Stimulated activated CD4-positive, alpha-beta T cell treated with anti-CD3 and anti-CD28 coated beads, TNF-alpha, amount 100 ng/mL, for 1 hour (primary cell): ENCODE measurements at places on chromosomes 12 and 14.

DNA sequence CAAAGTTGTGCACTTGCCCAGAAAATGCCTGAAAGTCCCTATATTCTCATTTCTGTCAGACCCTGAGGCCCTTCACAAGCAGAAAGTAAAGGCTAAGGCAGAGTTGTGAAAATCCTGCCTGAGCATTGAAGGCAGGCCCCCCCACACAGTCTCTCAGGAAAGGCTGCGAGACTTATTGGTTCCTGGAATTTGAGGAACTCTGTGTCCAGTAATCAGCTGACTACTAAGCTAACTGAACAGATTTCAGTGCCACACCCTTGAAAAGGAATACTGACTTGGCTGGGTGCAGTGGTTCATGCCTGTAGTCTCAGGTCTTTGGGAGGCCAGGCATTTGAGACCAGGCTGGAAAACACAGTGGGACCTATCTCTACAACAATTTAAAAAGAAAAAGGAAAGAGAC lies 21.1 kb upstream of the PPP2R5E start:
- DNase-seq, result no peak

- DNase-seq, result no peak
Observed at GRCh38 chr12:71562676-71563595, 100.7 kb downstream of the ZFC3H1 start.

GRCh38 chr12:52523824-52524223 lies 3.6 kb upstream of the KRT5 start:
- DNase-seq, result no peak

DNA sequence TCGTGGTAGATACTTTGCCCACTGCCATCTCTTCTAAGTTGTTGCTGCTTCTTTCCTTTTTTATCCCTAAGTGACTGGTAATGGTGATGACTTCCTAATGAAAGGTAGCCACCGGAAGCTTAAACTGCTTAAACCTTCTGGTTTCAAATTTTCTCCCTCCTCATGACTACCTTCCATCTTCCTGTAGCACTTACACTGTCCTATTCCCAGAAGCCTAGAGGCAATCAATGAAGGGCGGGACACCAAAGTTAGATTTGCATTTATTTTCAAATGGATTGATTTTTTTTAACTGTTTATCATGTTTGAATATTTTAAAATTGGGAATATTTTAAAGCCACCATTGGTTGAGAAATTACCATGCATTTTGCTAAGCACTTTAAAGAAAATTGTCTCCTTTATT lies 64.7 kb downstream of the MSRB3 start:
- DNase-seq, result no peak

- no peak for DNase-seq
Observed at GRCh38 chr14:79333198-79333546, 878.1 kb downstream of the DIO2 start.

- no peak for DNase-seq
Observed at GRCh38 chr12:90977224-90977623, 22.2 kb upstream of the CCER1 start.

DNA sequence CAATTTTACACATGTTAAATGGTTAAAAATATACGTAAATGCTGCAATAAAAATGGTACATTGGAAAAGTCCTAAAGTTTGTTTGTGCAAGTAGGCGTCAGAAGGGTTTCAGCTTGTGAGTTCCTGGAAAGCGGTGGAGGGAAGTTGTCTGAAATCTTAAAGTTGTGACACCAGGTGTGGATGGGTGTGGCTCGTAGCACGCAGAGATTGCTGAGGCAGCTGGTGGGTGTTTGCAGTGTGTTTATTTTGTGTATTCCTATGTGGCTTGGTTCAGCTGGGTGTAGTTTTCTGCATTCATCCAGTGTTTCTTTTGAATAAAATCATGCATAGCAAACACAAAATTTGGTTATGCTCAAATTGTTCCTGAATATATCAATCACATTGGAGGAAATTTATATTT lies 136.8 kb upstream of the TBX3 start:
- DNase-seq, result no peak

DNA sequence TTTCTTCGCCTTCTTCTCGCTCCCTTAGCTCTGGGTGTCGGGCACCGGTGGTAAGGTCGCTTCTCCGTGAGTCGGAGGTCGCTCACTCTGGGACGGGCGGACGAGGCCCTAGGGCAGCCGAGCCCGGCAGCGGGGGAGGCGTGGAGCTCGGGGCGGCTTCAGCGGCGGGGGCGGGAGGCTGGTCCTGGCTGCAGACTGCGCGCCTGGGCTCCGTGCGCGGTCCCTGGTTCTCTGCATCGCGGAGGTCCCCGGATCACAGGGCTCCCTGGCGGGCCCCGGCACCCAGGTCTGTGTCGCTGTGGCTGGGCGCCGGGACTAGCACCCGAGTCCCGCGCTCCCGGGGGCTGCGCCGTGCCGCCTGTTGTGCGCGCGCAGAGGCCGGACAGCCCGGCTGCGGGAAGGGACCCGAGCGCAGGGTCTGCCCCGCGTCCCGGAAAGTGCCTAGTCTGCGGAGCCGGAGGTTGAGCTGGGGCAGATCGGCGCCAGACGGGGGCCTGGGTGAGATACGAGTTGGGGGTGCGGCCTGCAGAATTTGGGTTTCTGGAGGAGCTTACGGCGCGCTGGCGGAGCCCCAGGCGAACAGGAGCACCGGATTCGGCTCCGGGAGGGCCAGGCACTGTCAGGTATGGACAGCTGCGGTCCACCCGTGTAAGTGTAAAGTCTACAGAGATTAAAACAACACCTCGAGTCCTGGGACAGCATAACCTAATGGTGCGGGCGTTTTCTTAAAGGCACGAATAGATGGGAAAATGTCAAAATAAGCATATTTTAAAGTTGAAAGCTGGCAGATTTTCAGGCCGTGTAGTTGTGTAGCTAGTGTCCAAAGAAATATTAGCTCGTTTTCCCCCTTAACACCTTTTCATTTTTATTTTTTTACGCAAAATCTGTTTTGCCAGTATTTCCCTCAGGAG lies 713 bp downstream of the FRMD6 start:
- DNase-seq, result no peak

DNA sequence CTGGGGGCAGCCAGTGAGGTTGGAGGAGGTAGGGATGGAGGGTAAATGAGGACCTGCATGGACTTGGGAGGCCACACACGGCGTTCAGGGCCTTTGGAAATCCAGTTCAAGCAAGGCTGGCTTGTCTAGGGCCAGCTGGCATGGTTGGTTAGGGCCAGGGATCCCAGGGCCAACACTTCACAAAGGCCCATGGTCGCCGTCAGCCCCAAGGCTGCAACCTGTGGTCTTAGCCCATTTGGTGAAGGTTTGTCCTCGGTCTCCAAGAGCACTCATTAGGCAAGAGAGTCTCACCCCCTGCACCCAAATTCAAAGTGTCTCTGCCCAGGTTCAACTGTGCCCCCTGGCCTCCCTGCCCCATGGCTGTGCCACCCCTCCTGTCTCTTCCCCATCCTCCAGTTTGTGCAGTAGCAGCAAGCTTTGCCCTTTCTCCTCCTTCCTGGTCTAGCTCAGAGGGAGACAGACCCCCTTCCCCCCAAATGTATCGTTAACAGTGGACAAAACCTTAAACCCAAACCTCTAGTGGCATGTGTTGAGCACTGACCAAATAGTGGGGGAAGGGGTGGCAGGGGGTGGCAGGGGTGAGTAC lies 94.1 kb downstream of the NINJ2 start:
- no peak for DNase-seq

DNA sequence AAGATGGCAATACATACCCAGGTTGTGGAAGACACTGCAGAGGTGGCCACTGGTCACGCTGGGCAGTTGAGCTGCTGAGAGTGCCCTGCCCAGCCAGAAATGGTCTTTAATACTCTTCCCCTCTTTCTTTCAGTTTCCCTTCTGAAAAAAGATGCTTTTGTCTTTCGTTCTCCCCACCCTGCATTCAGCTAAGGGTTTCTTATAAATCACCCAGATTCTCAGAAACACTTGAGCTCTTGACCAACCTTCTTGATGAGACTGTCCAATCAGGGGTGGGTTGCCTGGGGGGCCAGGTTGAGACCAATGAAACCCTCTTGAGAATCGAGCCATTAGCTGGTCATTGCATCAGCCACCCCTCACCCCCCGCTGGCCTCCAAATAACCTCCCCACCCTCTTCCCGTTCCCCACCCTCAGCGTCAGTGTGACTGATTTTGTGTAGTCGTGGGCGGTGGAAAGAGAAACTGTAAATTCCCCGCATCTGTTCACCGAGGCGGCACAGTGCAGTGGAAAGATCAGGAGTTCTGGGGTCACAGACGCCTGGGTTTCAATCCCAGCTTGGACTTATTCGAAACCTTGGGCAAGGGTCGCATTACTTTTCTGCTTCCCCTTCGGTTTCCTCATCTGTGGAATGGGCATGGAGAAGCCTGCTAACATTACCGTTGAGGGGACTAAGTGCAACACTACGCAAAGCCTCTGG lies 52.3 kb downstream of the SLC25A47 start:
- peak; percentile 71 for DNase-seq

GRCh38 chr12:110370732-110371231 lies 32.7 kb downstream of the ANAPC7 start:
- no peak for DNase-seq

DNA sequence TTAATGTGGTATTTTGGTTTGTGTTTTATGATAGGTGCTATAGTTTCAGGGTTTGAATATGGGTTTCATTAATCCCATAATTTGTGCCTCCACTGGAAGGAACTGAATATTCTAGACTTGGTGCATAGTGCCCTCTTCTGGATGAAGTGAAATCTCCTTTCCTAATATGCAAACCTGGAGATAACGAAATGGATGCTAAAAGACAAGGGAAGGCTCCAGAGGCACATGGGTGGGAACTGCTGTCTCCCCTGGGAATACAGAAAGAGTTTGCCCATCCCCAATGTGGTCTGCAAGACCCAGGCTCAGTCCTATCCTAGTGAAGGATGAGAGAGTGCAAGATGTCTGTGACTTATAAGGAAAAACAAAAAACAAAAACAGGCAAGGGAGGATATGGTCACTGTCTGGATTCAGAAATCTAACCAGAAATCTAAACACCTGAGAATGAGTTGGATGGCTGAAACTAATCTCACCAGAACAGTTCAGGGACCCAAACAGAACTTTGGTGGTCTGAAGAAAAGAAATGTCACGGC lies 142.3 kb upstream of the TMPO start:
- DNase-seq, result no peak

DNA sequence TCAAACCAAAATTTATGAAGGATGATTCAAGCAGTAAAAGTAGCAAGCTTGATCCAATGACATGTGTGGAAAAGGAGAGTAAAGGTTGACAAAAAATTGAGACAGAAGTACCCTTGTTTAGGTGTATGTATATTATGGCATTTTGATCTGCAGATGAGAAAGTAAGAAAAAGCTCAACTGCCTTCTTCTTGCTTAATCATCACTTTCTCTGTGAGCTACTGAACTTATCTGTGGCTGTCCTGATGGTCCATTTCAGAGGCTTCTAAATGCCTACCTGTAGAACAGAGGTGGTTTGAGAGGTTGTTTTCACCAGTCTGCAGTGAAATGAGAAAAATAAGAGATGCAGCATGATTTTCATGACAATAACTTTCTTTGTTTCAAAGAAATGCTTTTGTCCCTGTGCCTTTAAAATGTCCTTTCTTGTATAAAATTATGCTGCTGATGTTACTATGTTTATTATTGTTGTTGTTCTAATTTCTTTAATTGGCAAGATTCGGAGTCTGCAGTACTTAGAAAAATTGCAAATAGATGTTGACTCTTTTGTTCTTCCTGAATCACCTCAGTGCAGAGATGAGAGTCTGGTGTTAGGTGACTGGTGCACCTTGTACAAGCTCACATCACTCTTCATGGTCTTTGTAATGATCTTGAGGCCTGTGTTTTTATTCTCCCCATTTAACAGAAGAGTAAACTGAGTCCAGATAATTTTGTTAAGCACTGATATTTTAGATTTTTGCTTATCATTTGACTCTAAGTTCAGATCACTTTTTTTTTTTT lies 821.9 kb downstream of the VRK1 start:
- DNase-seq, result no peak

GRCh38 chr14:89139404-89140247 lies 277.4 kb downstream of the FOXN3 start:
- no peak for DNase-seq

DNA sequence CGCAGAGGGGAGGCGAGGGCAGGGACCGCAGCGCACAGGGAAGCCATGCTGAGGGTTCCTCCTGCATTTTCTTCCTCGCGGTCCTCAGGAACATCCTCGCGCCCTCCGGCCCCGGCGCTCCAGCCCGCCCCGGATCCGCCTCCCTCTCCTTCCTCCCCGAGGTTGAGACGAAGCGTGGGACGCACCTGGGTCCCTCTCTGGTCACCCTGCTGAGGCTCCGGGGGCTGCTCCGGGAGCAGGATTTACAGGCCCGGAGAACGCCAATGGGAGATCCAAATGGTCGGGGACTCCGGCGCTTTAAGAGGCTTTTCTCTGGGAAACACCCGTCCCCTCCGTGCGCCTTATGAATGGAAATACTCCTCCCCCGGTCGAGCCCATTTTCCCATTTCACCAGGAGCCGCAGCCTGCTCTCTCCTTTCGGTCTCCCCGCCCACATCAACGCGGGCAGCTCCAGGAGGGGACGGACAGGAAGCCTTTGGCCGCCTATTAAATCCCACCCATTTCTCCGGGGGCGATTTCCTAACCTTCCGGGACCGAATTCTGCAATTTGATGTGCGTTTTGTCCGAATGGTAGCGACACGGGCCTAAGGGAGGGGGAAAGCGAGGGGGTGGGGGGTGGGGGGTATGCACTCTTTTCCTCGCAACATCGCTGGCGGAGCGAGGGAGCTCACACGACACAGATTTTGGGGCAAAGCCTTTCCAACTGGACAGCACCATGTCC lies at the start of gene UNC79:
Gene UNC79, plus strand, starts transcription at position 625 of the 721 bp plus-strand sequence. Its CDS starts 91 bp downstream, at position 716.
- no peak for DNase-seq

DNA sequence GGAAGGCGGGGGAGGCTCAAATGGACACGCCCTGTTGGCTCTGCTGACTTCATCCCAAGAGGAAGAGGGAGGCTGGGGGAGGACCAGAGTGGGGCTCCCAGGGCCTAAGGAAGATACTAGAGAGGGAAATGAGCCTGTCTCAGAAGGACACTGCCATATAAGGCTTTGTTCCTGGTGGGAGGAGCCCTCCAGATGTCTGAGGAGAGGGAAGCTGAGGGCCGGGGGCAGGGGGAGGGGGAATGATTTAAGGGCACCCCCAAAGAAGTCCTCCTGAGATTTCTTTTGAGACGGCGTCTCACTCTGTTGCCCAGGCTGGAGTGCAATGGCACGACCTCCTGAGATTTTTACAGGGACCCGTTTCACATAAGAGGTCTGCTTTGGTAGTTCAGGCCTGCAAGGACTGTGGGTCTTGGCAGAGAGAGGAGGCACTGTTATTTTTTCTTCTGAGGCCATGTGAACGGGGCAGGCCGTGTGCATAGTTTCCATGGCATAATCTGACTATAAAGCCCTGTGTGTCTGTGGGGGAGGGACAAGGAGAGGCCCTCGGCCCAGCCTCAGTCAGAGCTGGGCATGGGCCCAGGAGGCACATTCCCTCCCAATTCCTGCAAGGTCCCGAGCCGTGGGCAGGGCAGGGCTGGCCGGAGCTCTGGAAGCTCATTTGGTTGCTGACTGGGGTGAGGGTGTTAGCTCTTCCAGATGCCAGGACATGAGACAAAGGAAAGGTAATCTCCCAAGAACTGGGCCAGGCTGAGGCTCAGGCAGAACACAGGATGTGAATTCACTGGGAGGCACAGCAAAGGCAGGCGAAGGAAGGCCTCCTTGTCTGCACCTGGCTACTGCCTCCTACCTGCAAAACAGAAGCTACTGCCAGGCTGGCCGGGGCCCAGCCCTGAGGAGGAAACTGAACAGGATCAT lies 22.2 kb upstream of the PLEKHG3 start:
- DNase-seq, result no peak
